Pulmonary artery endothelial cell (primary cell): ENCODE measurements at places on chromosomes 11 and 22.

DNA sequence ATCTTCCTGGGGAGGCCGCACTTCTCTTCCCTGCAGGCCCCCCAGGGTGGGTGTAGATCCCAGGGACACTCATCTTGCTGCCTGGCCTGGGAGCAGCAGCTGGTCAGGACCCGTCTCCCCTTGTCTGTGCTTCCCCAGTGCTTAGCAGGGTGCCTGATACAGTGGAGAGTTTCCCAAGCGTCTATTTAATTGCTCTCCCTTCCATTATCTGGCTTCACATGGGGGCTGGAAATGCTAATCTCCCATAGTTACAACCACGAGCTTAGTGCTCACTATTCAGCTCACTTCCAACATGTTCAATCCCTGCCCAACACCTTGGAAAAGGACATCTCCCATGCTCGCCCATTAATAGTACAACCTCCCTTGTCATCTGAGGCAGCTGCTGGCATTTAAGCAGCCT lies 100.5 kb downstream of the DSCAML1 start:
- no peak for DNase-seq

GRCh38 chr22:37781434-37782059 lies 26.2 kb upstream of the GCAT start:
- DNase-seq, result no peak

DNA sequence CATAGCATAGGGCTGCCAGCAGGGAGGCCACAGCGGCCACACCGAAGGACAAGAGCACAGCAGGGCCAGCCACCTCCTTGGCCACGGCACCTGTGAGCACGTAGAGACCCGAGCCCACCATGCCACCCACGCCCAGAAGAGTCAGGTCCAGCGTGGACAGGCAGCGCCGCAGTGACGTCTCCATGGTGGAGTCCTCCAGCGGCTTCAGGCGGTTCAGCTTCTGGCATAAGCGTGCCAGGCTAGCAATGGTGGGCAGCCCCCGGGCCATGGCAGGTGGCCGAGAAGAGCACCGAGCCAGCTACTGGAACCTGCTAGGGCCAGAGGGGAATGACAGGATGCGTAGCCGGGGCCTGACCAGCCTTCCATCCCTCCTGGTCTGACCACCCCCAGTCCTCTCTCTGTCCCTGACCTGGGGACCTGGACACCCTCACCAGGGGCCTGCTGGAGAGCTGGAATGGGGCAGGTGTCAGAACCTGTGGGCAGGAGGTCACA lies 770 bp downstream of the SLC7A4 start:
- no peak for DNase-seq

DNA sequence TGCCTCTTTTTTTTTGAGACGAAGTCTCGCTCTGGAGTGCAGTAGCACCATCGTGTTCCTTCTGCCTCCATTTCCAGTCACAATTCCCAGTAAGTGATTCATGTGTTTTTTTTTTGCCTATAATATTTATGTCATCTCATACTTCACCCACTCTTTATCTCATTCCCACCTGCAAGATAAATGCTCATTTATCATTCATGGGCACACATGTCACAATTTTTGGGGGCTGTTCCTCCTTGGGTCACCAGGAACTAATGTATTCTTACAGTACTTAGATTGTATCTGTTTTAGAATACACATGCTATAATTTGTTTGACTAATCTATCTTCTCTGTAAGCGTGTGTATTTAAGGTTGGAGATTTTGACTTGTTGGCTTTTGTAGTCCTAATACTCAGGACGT lies 222.7 kb downstream of the SWAP70 start:
- no peak for DNase-seq

DNA sequence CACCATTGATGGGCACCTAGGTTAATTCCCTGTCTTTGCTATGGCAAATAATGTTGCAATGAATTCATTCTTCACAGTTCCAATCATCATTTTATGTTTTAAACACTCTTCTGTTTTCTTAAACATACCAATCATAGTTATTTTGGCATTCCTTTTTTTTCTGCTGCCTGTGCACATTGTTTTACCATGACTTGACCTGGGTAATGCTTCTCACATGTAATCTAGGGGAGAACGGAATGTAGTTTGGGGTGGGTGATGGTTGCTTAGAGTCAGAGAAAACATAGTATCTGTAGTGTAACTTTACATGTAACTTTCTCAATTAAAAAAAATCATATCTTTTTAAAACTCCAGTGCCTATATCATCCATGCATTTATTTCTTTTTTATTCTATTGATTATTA lies 1945.3 kb upstream of the RAG2 start:
- no peak for DNase-seq

- DNase-seq, result no peak
Observed at GRCh38 chr22:37025500-37026070, 6.0 kb downstream of the MPST start.
